ENCODE measurements at places on chromosomes 5 and 9.
A peak's percentile ranks its signal among the peaks of the same experiment; 100 is the strongest.

- no peak for DNase-seq
Measured at GRCh38 chr5:16431490-16431889, 34.1 kb downstream of the ZNF622 start.

- DNase-seq, result no peak
Measured at GRCh38 chr5:156815988-156816599, 34.0 kb upstream of the PPP1R2B start.

- no peak for DNase-seq
Measured at GRCh38 chr5:22889720-22890119, 36.6 kb upstream of the CDH12 start.

GRCh38 chr5:107781451-107781850, 110.7 kb upstream of the EFNA5 start:
- no peak for DNase-seq

DNA sequence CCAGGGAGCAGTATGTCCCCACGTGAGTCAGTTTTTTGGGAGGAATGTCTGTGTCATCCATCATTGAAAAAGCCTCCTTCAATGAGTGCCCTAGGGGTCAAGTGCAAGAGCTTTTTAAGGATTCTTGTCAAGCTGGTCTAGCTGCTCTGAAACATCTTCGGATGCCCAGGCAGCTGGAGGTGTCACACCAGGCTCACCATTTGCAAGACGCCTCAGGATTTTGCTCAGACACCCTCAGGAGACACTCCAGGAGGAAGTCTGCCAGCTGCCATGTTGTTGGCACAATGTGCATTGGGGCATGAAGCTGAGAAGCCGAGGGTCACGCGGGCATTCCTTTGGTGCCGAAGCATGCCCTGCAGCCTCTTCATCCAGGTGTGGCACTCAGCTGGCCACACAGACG, 111.1 kb upstream of the S1PR3 start:
- DNase-seq, result no peak

- no peak for DNase-seq
Measured at GRCh38 chr9:94029932-94030317, 54.3 kb upstream of the PTPDC1 start.

DNA sequence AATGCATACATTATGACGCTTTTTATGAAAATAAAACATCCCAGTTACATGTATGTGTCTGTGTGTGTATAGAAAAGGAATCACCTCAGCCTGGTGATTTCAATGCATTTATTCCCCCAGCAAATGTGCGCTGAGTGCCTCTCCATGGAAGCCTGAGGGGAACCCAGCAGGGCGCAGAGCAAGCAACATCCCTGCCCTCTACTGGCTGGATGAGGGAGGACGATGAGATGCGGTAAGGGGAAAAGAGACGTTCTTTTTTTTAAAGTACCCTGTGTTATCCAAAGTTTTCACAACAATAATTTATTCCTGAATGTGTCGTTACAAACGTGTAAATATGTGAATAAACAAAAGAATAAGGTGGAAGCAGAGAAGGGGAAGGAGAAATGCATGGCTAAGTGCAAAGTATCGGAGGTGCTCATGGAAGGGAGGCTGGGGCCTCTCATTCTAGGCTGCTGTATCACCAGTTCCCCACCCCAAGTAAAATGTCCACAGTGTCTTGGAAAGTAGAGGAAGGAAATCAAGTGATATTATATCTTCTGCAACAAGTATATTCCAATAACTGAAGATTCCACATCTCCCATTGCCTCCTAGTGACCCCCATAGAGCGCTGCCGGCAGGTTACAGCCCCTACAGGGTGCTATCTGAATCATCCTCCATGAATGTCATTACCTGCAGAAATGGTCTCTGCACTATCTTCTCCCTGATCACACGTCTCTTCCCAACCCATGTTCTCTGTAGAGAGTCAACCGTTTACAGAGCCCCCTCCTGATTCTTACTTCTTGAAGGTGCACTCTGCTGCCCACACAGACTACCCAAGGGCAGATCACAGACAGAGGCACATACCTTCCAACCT, 13.0 kb upstream of the ABLIM3 start:
- no peak for DNase-seq

DNA sequence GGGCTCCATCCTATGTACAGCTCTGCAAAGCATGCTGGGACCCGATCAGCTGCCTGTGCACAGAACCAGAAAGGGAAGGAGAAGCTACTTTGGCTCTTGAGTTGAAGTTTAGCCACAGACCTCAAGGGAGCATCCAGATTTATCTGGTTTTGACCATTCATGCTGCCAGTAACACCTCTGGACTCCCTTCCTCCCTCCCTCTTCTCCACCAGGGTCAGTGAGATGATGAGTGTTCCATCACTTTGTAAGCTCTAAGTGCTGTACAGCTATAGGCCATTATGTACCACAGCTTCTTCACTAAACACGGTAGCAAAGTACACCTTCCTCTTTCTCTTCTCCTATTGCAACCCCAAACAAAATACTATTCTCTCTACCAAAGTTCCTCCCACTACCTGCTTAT, 77.9 kb downstream of the GLIS3 start:
- DNase-seq, result no peak

DNA sequence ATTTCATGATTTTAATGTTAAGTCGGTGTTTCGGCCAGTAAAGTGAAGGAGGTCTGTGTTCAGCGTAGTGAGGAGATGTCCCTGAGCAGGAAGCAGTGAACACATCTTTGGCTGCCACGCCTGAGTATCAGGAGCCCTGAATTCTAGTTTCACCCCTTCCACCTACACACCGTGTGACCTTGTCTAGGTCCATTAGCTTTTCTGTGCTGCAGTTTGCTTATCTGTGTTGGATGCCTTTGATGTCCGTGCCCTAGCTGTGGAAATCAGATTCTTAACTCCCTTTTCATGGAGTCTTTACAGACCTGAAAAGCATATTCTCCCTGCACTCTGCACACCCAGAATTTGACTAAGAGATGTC, 601 bp downstream of the FBXO38 start:
- no peak for DNase-seq

- peak; percentile 98 for DNase-seq
Measured at GRCh38 chr9:128066713-128067644, at the start of gene NAIF1. TSS of gene NAIF1 (minus strand) at chr9:128067320. CDS start at chr9:128067101, 219 bp downstream.

DNA sequence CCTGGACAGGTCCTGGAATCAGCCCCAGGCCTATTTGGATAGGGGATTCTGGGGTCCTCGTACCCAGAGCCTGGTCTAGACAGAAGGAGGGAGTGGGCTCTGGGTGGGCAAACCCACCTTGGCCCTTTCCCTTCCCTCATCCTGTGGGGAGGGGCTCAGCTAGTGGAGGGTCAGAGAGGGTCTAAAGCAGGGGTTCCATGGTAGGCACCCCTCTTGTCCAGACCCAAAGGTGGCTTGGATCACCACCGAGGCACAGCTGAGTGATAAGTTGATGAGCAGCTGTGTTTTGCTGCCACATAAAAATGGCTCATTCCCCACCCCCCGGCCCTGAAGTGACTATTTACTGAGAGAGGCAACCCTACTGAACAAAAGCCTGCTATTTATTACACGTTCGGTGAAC, 53.8 kb upstream of the KCNMB1 start:
- DNase-seq, result no peak

DNA sequence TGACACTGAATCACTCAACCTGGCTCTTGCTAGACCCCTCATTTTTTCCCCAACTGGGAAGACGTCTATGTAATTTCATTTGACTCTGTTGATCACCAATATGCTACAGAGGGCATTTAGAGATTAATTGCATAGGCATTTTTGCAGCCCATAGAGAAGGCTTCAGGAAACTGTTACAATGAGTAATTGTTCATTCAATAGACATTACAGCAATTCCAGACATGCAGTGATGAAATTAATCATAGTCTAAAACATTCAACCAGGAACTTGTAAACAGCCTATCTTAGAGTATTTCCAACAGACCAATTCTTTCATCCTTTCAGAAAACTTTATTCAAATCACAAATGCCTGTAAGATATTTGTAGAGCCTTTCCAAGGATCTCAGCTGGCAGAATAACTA, 122.3 kb downstream of the MARCHF11 start:
- DNase-seq, result no peak

DNA sequence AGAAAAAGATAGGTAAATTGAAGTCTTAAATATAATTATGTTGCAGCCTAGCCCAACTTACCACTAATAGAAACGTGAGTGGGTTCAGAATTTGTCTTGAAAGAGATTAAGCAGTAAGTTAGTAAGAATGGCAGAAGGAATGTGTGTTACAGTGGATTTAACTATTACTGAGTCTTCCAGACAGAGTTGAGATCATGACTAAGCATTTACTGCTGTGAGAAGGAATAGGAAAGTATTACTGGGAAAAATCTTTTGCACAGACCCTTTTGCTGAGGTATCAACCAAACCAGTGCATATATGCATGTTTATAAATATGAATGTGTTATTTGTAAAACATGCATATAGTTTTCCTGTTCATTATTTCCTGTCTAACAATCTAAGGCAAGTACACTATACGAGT, 112.8 kb upstream of the EFNA5 start:
- no peak for DNase-seq

- no peak for DNase-seq
Measured at GRCh38 chr9:99116003-99116411, 11.1 kb downstream of the TGFBR1 start.

- DNase-seq, result no peak
Measured at GRCh38 chr5:39485079-39485478, 60.3 kb upstream of the DAB2 start.

- DNase-seq, result no peak
Measured at GRCh38 chr5:90803876-90804275, 245.3 kb downstream of the ADGRV1 start.

- DNase-seq, result no peak
Measured at GRCh38 chr5:135423146-135423845, 23.9 kb downstream of the DCANP1 start.

DNA sequence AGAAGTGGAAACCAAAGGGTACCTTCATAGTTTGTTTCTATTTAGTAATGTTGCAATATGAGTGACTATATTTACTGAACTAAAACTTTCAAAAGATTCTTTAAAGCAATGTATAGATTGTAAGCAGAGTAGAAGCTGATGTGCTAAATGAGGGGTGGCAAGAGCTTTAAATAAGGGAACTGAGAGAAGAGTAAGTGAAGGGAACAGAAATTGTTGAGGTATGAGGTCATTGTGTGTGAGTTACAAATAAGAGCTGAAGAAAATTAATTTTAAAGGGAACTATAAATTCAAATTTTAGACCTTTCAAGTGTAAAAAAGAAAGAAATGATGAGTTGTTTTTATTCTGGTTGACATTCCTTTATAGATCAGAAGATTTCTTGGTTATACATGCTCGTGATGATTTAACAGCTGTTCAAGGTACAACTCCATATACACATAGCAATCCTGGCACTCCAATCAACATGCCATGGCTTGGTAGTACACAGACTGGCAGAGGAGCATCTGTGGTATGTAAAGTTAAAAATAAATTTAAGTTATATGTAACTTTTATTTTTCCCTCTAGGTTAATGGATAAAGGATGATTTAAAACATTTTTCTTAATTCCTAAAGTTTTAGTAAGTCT, 135.1 kb upstream of the TNFAIP8 start:
- DNase-seq, result no peak

DNA sequence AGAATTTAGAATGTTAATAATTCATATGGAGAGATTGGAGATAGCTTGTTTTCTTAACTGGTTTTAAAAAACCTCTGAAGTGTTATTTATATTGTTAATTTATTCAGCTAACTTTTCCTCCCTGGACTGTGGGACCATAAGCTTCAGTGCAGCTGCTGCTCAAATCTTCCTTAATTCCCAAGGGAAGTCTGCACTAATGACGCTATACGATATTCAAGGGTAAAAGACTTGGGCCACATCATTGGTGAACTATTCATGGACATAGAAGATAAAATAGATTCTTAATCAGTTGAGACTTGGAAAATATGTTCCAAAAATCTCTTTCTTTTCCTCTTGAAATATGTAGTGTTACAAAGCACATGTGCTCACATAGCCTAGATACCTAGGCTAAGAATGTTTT, 31.1 kb upstream of the GAS1 start:
- DNase-seq, result no peak

GRCh38 chr5:147669169-147669869, 113.2 kb downstream of the JAKMIP2 start:
- DNase-seq, result no peak

DNA sequence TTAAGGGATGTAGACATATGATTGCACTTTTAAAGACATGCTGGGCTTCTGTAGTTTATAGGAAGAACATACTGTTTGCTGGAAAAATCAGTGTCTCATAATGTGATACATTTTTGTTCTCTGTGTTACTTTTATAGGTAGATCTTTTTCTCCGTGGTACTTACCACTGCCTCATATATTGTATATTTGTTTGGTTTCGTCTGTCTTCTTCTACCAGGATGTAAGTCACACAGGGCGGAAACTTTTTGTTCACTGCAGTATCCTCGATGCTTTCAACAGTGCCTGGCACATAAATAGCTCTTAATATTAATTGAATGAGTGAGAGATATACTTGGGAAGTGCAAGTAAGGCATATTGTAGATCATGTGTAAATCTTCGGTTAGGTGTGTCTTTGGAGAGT, 135.4 kb downstream of the GDNF start:
- no peak for DNase-seq

DNA sequence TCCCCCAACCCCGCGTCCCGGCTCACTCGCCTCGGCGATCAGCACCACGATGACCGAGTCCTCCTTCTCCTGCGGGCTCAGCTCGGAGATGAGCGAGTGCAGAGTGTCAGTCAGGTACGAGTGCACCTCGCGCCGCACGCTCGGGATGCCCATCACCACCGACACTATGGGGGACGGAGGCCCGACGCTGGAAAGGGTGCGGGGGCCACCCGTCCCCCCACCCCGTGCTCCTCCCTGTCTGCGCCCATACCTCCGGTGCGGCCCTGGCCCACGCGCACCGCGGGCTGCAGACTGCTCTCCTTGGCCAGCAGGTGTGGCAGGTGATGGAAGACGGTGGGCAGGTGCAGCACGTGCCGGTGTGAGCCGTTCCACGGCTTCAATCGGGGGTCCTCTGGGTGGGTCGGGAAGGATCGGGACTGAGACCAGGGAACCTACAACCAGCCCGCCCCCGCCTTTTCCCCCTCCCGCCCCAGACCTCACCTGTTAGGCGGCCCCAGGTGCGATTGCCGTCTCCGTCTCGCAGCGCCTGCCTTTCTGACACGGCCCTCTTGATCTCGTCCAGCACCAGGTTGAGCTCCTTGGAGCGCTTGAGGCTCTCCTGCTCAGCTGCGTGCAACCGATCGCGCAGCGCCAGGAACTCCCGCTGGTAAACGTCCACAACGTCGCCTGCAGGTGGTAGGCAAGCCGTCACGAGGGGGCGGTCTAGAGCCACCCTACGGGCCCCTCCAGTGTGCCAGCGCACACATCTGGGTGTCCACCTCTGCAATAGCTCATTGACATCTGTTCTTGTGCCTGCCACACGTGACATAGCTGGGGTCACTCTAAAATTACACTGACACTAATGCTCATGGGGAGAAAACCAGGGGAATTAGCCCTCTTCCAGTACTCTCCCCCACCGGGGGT, 5.1 kb downstream of the MGAT4B start:
- no peak for DNase-seq

GRCh38 chr5:84260939-84261338, 123.7 kb downstream of the EDIL3 start:
- no peak for DNase-seq

- no peak for DNase-seq
Measured at GRCh38 chr5:120794121-120794520, 330.0 kb downstream of the PRR16 start.

GRCh38 chr5:82360022-82360421, 81.9 kb upstream of the RPS23 start:
- no peak for DNase-seq

- no peak for DNase-seq
Measured at GRCh38 chr5:4058899-4059298, 463.3 kb downstream of the IRX1 start.

Measured in iPS DF 19.7 (cell line).